M059J (cell line): ENCODE measurements at places on chromosomes 16 and 17.

GRCh38 chr17:49508061-49508865 is 13.2 kb downstream of the NGFR start:
- peak; percentile 86 for DNase-seq

DNA sequence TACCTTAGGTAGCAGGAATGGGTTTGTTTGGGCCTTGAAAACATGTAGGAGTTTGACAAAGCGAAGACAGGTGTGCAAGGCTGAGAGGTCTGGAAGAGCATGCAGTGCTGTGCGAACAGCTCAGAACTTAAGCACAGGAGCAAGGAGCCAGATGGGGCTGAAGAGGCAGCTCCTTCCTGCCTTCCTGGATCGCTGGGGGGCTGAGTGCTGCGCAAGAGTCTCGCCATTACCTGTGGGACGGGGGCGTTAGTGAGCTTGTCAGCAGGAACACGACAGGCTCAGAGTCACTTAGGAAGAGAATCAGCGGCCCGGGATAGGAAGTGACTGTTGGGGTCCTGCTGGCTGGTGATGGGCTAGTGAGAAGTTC is 464 bp upstream of the MRM1 start:
- no peak for DNase-seq

GRCh38 chr17:34374457-34374856 is 11.4 kb upstream of the CCL1 start:
- no peak for DNase-seq

GRCh38 chr16:20214401-20214800 is 112.9 kb downstream of the GP2 start:
- no peak for DNase-seq

GRCh38 chr17:40352779-40353394 is 11.7 kb downstream of the GJD3 start:
- no peak for DNase-seq

- no peak for DNase-seq
Observed at GRCh38 chr16:60459463-60459862, 1576.8 kb downstream of the CDH8 start.

DNA sequence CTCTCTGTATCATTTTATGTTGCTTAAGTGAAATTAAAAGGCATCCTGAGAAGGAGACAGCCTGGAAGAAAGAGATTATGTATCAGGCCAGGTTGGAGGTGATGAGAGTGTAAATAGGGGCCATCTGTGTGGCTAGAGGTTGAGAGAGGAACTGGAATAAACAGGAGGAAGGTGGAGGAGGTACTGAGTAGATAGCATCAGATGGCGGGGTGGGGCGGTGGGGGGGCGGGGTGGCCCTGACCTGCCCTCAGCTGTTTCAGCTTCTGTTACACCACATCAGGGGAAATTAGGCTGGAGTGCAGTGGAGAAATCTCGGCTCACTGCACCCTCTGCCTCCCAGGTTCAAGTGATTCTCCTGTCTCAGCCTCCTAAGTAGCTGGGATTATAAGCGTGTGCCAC is 6.9 kb upstream of the KCNG4 start:
- no peak for DNase-seq

GRCh38 chr16:11634312-11634711 is 33.9 kb upstream of the SNN start:
- no peak for DNase-seq

DNA sequence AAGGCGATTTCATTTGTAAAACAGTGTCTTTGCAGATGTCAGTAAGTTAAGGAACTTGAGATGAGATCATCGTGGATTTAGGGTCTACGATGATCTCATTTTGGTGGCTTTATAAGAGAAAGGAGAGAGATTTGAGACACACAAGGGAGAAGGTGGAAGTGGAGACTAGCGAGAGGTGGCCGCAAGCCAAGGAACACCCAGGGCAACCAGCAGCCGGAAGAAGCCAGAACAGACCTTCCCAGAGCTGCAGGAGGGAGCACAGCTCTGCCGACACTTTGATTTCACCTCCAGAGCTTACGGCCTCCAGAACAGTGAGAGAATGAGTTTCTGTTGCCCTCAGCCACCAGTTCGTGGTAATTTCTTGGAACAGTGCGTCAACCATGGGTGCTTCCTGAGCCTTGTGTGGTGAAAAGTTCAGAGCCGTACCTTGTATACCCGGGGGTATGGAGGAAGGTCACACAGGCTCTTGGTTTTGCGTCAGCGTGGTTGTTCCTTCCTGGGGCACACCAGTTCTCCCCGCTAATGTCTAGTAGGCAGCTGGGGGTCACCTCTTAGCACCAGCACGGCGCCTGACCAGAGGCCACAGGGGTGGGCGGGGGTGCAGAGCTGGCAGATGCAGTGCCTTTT is 12.9 kb upstream of the SEC14L1 start:
- DNase-seq: peak; percentile 74

DNA sequence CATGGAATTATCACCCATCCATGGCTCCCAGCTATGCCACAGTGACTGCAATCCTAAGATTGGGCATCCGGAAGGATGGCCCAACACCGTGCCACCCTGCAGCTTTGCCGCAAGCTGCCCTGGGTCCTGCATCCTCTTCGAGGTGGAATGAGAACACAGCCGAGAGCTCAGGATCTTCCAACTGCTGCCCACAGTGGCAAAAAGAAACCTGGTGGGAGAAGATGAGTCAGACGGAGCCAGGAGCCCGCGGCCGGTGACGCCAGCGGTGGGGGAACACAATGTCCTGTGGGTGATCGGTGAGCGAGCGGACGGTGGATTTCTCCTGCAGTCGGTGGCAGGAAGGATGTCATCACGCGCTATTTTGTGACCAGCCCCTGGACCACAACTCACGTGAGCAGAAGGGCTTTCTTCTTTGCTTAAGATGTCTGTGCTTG is 20.1 kb downstream of the CD7 start:
- peak; percentile 96 for DNase-seq

- no peak for DNase-seq
Observed at GRCh38 chr16:85650844-85651628, 37.7 kb downstream of the GINS2 start.

- no peak for DNase-seq
Observed at GRCh38 chr17:50909765-50910605, 43.8 kb upstream of the TOB1 start.

DNA sequence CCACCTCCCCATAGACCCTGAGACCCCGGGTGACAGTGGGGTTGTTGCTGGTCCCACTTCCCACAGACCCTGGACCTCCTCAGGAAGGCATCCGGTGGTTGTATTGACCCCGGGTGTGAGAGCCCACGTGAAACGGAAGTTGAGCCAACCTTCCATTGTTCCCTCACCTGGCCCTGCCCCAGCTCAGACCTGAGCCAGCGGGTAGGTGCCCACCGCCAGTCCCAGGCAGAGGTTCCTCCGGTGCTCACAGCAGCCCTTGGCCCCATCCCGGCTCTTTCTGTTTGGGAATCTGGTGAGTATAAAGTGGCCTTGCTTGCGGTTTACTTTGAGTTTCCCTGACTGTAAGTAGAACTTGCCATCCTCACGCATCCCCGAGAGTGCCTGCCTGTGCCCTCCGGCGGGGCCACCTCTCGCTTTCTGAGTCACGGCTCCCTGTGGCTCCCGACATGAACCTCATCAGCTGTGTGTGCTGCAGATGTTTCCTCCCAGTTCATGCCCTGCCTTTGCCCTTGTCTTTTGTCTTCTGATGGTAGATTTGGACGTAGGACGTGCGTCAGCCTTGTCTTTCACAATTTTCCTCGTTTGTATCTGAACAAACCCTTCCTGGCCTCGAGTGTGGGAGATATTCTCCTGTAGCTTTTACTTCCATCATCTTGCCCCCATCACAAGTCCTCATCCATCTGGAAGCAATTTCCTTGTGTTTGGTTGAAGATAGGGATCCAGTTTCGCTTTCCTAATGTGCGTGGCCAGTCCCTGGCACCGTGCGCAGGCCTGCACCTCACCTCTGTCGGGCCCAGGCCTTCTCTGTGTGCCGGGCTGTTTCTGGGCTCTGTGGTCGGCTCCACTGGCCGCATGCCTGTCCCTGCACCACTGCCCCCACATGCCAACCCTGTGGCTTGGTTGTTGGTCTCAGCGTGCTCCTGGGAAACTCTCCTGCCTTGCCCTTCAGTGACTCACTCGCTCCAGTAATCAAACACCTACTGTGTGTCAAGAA is 76.0 kb downstream of the METRNL start:
- peak; percentile 82 for DNase-seq

- DNase-seq: no peak
Observed at GRCh38 chr17:8015236-8015956, 13.0 kb downstream of the GUCY2D start.

GRCh38 chr17:58265902-58266875 is 14.5 kb downstream of the MPO start:
- no peak for DNase-seq

- no peak for DNase-seq
Observed at GRCh38 chr17:973053-973452, 6.5 kb downstream of the NXN start.

- DNase-seq: no peak
Observed at GRCh38 chr16:70563636-70564035, 40.0 kb downstream of the SF3B3 start.

DNA sequence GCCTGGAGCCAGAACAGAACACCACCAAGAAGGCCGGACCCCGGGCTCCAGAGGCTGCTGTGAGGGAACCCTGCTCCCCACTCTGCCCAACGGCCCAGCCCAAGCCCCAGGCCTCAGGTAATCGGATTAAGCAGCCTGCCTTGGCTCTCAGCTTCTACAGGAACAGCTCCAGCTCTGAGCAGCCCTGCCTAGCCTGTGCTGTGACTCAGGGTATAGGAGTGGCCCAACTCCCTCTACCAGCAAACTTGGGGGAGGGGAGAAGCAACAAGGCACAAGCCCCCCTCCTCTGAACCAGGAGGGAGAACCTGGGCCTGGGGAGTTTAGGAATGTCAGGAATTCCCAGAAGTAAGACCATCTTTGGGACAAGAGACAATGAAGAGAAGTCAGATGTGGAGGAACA is 849 bp upstream of the SOX15 start:
- peak; percentile 72 for DNase-seq

DNA sequence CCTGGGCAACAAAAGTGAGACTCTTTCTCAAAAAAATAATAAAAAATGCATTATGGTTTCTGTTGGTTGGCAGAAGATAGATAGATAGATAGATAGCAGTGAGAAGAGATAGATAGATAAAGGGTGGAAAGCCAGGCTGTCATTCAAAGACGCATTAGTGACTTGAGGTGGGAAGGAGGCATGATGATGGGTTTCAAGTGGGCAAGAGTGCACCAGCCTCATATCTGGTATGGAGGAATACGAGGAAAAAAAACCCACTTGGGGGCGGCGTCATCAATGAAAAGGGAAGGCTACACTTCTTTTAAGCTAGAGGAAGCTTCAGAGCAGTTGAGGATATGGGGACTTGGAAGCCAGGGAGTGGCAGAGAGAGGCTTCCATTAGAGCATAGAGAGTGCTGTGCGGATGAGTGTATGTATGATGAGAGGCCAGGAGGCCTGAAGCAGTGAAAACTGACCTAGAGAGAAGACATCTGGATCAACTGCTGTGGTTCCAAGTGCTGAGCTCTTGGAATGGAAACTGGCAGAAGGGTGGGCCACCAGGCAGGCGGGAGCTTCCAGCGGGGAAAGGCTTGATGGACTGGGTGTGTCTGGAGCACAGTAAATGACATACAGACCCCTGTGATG is 31.8 kb downstream of the CEP95 start:
- DNase-seq: no peak

GRCh38 chr17:21687136-21687953 is 5.0 kb upstream of the KCNJ18 start:
- no peak for DNase-seq

- no peak for DNase-seq
Observed at GRCh38 chr17:50934672-50935220, 68.6 kb upstream of the TOB1 start.

GRCh38 chr16:66512272-66513110 is 37.4 kb downstream of the TK2 start:
- DNase-seq: peak; percentile 70

GRCh38 chr16:12258861-12259645 is 282.5 kb downstream of the SNX29 start:
- no peak for DNase-seq

DNA sequence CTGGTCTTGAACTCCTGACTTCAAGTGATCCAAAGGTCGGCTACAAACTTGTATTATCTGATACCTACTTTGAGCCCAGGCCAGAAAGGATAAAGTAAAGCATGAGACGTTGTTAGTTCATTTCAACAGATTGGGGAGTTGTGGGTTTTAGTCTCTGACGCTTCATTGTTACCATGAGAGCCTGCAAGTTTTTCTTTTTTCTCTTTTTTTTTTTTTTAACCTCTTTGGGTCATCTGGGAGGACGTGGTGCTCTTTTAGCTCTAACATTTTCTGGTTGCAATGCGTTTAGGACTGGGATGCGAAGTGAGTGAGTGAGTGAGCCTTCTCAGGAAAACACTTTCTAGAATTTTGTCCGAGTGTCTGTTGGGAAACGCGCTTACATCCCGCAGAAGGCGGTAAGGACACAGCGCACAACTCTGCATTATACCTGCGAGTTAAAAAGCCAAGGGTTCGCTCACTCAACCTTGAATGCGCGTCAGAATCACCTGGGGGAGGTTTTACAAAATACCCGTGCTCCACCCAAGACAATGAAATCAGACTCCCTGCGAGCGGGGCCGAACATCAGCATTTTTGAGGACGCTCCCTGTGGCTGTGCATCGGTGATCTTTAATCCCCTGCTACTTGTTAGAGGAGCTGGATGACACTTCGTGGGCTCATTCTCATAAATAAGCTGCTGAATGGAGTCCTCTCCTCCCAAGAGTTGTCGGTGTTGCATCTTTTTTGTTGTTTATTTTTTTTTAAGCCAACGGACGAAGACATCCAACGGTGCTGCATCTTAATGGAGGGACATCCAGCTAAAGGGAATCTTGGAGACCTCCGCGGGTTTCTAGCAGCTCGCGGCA is 629 bp upstream of the RNF135 start:
- no peak for DNase-seq

GRCh38 chr17:55421179-55421934 is at the start of gene MMD:
Gene MMD (minus strand): TSS chr17:55421835. CDS start chr17:55421695, 140 bp downstream.
- DNase-seq: peak; percentile 33

DNA sequence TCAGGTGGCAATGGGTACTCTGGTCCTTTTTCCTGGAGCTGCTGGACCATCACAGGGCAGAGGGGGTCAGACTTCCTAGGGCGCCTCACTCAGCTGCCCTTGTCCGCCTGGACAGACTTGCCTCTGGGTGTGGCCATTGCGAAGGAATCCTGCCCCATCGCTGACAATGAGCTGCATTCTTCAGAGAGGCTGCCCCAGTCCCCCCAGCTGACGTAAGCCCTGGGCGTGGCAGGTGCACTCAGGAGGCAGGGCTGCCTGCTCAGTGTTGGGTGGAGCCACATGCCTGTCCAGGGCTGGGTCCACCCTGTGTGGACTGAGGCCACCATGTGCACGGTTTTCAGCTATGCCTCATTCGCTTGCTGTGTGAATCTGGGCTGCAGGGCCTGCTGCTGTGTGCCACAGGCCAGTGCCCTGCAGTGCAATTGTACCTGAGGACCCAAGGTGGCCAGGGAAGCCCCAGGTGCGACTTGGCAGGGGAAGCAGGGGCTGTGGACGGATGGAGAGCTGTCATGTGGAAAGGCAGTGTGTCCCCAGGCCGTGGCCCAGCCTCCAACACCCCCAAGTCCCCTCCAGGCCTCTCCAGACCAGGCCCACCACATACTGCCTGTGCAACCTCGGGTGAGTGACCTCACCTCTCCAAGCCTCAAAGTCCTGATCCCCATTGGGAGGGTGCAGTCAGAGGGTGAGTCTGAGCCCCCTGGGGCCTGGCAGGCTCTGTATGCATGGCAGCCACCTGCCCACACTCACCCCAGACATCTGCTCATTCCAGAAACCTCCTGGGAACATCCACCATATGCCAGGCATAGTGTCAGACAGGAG is 14.0 kb upstream of the MPRIP start:
- peak; percentile 92 for DNase-seq
